Suppressor macrophage treated with lipopolysaccharide for 1 hour (primary cell): ENCODE measurements at places on chromosomes 6 and 20.

- no peak for DNase-seq
These were observed 71.9 kb downstream of the KIF16B start for GRCh38 chr20:16501301-16501700.

DNA sequence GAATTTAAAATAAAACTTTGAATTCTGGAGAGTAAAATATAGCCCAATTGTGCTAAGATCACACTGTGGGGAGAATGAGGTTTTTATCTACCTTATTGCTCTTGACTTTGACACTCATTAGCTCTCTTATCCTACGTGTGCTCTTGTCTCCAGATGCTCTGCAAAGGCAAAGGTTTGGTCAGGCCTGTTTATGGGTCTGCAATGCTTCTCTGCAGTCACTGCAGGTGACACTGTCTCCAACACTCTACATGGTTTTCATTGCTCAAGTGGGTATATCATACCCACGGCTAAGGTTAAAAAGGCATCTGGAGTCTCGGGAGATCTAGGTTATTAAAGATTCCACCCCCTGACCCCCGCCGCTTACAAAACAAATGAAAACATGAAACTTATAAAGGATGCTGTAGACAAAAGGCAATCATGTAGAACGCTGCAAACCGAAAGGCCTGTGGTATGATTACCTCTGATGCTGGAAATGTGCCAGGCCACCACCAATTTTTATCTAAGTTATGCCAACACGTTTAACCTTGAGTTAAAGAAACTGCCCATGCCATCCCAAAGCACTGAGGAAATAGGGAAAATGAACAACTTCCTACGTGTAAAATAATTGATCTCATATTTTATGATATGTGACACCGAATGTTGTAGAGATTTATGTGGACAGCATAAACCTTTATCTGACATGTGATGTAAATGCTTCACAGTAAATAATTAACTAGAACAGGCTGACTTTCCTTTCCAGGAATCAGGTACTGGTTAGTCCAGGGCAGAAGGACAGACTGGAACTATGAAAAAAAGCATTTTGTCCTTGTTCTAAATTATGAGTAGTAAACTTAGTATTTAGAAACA lies 238.2 kb upstream of the NOX3 start:
- DNase-seq: no peak

DNA sequence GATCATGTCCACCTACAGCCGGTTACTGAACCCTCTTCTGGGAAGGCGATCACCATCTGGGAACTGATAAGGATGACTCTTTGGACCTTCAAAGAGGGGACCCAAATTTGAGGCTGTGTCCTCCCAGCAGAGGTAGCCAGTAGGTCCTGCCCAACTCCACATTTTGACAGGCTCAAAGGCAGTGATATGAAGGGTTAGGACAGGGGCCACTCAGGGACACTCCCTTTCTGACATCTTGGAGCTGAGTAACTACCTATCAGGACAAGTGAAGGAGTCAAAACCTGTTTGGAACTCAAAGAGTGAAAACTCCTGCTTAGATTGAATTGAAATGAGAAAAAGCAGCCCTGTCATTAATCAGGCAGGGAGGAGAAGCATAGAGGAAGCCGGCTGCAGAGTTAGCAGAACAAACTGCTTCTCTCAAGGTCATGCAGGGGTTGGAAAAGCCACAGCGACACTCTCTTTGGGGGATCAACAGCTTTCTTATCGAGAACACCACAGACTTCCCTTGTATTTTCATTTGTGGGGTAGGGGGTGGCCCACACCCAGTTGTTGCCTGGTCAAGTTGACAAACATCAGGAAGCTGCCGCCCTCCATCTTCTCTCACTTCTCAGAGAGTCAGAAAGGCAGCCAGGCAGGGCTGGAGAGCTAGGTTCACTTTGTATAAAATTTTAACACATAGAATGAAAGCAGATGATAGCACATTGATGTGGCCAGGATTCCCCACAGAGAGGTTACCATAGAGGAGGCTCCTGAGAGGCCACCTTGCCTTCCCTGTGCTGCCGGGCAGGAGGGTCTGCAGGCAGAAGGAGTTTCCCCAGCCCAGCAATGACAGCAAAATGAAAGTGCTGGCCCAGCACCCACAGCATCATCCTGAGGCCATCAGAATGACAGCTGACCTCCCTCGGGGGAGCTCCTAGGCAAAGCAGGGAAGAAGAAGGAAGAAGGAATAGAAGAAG lies 47.6 kb downstream of the AGPAT4 start:
- DNase-seq: peak; percentile 28

DNA sequence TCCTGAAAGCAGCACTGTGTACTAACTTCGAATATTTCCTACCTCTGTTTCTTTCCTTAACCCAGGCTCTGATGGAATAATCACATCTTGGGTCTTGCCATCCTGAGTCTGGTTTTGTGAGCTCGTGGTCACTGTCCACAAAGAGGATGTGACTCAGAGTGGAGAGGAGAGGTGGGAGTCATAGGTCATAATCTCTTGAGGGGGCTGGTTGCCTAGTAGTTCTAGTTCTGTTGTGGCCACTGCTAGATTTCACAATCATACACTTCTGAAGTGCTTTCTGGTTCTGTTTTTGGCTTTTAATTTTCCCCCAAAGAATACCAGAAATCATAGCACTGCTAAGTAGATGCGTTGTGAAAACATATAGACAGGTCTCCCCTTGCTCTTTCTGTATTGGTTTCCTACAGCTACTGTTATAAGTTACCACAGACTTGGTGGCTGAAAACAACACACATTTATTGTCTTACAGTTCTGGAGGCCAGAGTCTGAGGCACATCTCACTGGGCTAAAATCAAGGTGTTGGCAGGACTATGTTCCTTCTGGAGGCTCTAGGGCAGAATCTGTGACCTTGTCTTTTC lies 102.8 kb downstream of the NRSN1 start:
- DNase-seq: peak; percentile 93

GRCh38 chr6:147709396-147710272 lies 201.1 kb downstream of the SAMD5 start:
- no peak for DNase-seq
